Activated T-cell treated with anti-CD3 and anti-CD28 coated beads, Interleukin-2, amount 50 U/mL, for 72 hours (primary cell): ENCODE measurements at places on chromosomes 16 and 17. TPM values are rescaled to one million over a fixed set of nuclear protein-coding genes. Genes with fewer than 3 reads are reported as not detected.

GRCh38 chr16:81645266-81645694 lies 133.8 kb upstream of the PLCG2 start:
- DNase-seq = no peak

DNA sequence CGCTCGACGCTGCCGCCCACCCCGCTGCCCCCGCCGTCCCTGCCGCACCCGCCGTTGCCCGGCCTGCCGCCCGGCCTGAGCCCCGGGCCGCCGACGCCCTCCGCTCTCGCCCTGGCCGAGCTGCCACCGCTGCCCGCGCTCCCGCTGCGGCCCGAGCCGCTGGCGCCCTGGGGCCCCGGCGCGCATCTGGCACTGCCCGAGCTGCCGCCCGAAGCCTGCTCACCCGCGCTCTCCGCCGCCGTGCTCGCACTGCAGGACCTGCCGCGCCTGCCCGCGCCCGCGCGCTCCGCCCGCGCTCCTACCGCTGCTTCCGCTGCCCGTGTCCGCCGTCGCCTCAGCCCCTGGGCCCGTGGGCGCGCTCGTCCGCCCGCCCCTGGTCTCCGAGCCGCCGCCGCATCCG lies 8.4 kb upstream of the CLDN9 start:
- peak; percentile 38 for DNase-seq

GRCh38 chr16:62280506-62280905 lies 244.3 kb upstream of the CDH8 start:
- no peak for DNase-seq

DNA sequence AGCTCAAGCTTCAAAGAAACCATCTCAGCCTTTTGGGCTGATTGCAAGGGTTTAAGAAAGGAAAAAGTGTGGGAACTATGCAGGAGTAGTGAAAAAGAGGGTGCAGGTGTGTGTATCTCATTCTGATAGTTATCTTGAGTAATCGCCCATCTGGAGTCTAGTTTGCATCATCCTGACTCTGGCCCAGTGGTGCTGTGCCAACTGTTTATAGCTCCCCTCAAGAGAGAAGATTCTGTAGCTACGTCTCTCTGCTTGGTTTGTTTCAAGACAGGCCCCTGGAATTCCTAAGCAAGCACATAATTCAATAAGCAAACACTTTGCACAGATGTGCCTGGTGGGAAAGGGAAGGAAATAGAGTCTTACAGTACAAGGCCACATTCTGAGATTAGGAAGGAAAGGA lies 144.4 kb downstream of the HAPSTR1 start:
- DNase-seq = no peak

GRCh38 chr17:76888661-76889060 lies 20.5 kb downstream of the MGAT5B start:
- no peak for DNase-seq

GRCh38 chr16:64361753-64362152 lies 760.1 kb downstream of the CDH11 start:
- no peak for DNase-seq

- DNase-seq = peak; percentile 36
Observed at GRCh38 chr17:38926293-38927070, 1.1 kb downstream of the LASP1NB start.

DNA sequence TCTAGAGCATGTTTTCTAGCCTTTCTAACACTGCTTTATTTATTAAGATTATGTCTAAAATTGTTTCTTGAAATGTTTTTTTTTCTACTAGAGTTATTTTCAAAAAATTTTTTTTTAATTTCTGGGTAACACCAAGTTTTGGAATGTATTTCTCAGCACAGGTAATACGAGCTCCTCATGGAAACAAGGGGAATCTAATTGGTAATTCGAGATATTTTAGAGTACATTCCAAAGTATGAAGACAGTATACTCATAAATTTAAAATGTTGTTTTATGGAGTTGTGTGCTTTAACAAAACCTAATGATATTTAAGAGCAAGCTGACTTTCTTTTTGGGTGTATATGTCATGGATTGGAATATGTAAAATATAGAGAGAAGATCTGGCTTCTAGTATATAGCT lies 42.4 kb downstream of the OMG start:
- no peak for DNase-seq

GRCh38 chr17:50956750-50957523 lies 90.8 kb upstream of the TOB1 start:
- peak; percentile 73 for DNase-seq

GRCh38 chr16:79307214-79307613 lies 293.3 kb downstream of the MAF start:
- DNase-seq = no peak

DNA sequence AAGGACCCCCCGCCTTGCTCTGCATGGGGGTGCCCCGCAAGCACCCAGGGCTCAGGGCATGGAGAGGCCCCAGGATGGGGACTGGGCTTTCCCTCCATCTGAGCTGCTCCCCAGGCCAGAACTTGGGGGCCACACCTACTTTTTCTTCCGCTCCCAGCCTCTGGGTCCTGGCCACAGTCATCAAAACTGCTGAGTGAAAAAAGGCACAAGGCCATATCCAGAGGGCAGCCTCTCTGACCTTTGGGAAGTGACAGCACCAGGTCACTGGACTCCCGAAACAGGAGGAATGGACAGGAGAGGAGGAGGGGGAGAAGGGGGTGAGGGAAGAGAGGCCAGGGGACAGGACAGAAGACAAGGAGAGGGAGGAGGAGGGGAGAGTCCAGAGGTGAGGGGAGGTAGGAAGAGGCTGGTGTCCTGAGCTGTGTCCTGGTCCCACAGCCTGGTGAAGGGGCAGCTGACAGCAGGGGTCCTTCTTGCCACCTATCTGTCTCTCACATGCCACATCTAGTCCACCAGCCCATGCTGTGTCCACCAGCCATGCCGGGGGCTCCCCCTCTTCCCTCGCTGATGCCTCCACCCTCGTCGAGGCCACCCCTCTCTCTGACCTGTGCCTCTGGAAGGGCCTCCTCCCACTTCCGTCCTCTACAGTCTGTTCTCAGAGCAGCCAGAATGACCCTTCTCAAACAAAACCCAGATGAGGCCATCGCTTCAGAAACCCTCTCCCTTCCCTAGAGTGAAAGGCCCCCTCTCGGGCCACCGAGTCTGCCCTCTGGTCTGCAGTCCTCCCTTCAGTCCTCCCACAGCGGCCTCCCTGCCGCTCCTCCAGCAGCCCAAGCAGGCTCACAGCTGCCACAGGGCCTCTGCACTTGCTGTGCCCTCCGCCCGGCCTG lies 73.9 kb upstream of the TOB1 start:
- no peak for DNase-seq

GRCh38 chr17:77734371-77735080 lies 224.0 kb upstream of the TNRC6C start:
- DNase-seq = no peak

DNA sequence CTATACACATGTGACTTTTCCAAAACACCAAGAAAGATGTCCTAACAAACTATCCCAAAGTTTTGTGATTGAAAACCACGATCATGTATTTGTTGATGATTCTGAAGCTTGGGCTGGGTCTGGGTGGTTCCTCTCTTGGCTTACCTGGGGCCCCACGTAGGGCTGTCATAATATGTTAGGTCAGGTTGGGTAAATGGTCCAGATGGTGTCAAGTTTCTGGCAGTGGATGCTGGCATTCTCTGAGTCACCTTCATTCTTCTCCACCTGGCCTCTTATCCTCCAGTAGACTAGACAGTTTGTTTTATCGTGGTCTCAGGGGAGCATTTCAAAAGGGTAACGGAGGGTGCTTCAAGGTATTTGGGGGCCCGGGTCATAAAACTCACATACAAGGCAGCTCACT lies 39.4 kb downstream of the SYCE1L start:
- no peak for DNase-seq

Gene CMTM2
- total RNA-seq = 1.2 TPM

Gene UBB
- total RNA-seq = 1,037 TPM

Gene SPHK1
- total RNA-seq = 11.6 TPM

Gene ZNF469
- 0.34 TPM for total RNA-seq

Gene RGS9
- 16.6 TPM for total RNA-seq

Gene CACNG1
- not detected for total RNA-seq

Gene TEKT1
- not detected for total RNA-seq
